D721Med (cell line): ENCODE measurements at places on chromosomes 3 and 15.

GRCh38 chr3:150303768-150304167 lies 104.3 kb upstream of the TSC22D2 start:
- DNase-seq, result no peak

GRCh38 chr3:12479919-12480427 lies 4.3 kb upstream of the TSEN2 start:
- peak; percentile 81 for DNase-seq

GRCh38 chr15:66956672-66957430 lies 108.6 kb upstream of the SMAD3 start:
- DNase-seq, result no peak

DNA sequence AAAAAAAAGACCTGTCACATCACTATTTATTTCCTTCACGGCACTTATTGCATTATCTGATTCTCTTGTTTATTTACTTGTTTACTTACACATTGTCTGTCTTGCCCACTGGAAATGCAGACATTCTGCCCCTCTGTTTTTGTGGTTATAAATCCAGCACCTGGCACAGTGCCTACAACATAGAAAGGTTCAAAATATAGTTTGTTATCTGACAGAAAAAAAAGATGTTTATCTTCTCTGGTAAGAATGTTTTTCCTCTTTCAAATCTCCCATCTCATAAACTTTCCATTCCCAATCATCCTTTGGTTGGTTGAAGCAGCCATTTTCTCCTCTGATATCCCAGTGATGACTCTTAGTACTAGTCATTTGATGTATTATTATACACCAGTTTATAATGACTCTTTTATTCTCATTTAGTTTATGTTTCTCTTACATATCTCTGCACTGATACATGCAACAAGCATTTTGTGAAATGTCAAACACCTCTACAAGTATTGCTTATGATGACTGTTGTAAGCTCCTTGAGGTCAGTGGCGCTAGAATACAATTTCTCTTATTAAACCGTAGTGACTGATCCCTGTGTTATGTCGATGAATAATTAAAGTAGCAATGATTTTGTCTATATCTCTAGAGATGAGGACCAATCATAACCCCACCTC lies 398.4 kb upstream of the TBL1XR1 start:
- no peak for DNase-seq

DNA sequence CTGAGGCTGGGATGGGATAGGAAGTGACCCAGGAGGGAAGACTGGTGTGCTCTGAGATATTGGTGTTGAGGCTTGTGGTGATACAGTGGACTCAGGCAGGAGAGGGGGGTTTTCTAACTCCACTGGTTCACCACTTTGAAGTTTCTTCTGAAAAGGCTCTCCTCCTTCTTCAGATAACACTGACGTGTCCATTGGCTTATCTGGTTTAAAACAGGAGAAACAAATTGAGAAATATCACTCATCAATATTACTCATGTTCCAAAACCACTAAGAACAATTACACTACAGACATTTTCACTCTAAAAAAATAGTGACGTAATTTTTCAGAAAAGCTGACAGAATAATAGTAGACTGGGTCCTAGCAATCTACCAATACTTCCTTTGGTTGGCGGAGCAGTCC lies 23.1 kb downstream of the TP53BP1 start:
- DNase-seq, result no peak

- no peak for DNase-seq
These were observed 13.7 kb downstream of the CTDSPL2 start for GRCh38 chr15:44441095-44441501.

DNA sequence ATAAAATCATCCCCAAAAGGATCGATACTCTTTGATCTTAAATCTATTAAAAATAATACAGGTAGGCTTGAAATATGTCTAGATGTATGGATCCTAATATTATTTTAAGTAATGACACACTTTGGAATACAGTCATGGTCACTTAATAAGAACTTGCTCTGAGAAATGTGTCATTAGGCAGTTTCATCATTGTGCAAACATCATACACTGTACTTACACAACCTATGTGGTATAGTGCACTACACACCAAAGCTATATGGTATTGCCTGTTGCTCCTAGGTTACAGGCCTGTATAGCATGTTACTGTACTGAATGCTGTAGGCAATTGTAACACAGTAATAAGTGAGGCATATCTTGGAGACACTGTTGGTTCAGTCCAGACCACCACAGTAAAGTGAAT lies 307.1 kb downstream of the RAP2B start:
- DNase-seq, result no peak

DNA sequence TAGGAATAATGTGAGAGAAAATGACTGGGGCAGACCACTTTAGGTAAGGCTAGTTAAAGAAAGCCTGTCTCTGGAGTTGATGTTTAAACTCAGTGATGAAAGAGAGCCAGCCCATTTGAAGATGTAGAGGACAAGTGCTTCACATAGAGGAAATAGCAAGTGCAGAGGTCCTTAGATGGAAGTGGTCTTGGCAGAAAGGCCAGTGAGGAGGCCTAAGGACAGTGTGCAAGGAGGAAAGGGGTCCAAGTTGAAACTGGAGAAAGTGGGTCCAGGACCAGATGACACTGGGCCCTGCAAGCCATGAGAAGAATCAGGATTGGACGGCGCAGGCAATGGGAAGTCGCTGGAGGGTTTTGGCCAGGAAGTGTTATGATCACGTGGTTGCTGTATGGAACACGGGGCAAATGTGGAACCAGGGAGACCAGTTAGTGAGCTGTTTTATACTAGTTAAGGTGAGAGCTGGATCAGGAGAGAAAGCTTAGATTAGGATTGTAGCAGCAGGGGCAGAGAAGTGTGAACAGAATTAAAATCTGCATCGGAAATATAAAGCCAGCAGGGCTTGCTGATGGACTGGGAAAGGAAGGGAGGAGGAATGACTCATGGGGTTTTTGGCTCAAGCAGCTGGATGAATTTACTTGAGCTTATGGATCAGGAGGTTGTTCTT lies 48.0 kb upstream of the SCAANT1 start:
- DNase-seq, result no peak

GRCh38 chr3:104909198-104909597 lies 457.5 kb upstream of the ALCAM start:
- no peak for DNase-seq

GRCh38 chr3:171901615-171902312 lies 58.6 kb downstream of the TMEM212 start:
- no peak for DNase-seq

- DNase-seq, result no peak
These were observed 5.2 kb upstream of the SNX4 start for GRCh38 chr3:125525153-125525552.

DNA sequence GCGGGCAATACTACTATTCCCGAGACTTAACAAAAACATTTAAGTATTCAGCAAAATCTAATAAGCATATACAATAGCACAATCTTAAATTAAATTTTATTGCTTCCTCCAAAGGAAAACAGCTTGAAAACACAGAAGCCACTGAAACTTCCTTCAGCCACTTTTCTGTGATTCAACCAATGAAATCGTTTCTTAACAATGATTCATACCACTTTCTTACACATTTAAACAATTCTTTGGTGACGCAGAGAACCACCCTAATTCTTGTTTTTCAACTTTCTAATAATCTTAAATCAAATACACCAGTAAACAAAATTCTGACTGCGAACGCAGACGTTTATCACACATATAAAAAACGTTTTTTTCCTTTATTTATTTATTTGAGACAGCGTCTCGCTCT lies 4.1 kb downstream of the TJP1 start:
- DNase-seq, result no peak

GRCh38 chr3:18249126-18249525 lies 176.0 kb downstream of the SATB1 start:
- DNase-seq, result no peak

- DNase-seq, result no peak
These were observed 75.6 kb downstream of the FBXL22 start for GRCh38 chr15:63672775-63673174.

GRCh38 chr3:126478581-126479310 lies 3.1 kb upstream of the ZXDC start:
- DNase-seq, result no peak

DNA sequence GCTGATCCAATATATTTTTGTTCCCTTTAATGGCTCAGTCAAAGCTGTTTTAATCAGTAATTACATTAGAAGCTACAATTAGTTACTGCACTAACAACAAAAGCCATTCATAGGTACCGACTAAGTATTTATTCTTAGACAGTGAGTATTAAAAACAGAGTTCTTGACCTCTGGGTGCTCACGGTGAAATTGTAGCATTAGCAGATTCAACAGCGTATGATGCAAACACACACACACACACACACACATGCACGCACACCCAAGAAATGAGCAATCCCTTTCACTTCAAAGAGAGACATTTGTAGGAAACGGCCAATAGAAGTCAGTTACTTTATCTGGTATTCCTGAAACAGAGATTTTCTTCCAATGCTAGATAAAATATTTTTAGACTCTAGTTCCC lies 27.0 kb upstream of the MITF start:
- no peak for DNase-seq

GRCh38 chr15:80536716-80537115 lies 132.5 kb downstream of the ARNT2 start:
- no peak for DNase-seq

GRCh38 chr3:184553385-184553784 lies 8.2 kb upstream of the EPHB3 start:
- DNase-seq, result no peak

DNA sequence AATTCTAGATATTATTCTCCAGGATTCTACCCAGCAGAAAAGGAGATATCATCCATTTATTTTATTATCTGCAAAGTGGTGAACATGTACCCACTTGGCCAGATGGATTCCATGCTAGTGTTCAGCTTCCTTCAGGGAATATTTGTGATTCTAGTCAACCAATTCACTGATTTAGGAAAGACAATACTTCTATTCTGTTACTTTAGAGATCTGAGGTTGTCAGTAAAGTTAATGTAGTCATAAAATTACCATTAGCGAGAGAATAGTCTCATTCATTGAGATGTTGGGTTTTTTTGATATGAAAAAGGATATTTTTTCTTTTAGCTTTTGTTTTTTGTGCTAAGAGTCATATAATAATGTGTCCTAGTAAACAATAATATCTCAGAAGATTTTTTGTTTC lies 222.8 kb downstream of the CGGBP1 start:
- DNase-seq, result no peak

DNA sequence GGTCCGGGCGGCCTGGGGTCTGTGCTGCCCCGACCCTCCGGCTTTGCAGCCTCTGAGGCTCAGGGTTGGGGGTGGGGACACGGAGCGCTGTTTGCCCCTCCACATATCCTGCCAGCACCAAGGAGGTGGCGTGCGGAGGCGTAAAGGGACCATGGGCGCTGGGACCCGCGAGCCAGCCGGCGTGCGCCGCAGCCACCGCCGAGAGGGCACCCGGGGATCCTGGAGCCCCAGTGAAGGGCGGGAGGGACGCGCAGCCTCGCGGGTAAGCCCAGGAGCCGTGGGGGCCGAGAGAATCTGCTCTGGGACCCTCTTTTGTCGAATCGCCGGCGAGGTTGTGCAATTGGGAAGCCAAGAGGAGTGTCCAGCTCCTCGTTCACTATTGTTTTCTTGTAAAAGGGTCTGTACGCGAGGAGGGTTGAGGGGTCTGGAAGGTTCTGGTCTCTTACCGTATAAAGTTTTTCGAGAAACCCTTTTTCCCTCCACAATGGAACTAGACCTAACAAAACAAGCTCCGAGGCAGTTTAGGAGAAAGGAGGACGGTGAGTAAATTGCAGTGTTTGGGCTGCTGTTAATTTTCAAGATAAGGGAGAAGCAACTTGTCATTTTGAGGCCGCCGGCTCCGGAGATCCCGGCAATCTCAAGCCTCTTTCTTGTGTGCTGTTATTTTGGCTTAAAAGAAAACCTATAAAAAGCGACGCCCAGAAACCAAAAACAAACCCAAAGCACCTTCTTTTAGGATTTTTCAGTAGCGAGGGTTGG lies 29.9 kb upstream of the ST3GAL6 start:
- DNase-seq, result no peak

DNA sequence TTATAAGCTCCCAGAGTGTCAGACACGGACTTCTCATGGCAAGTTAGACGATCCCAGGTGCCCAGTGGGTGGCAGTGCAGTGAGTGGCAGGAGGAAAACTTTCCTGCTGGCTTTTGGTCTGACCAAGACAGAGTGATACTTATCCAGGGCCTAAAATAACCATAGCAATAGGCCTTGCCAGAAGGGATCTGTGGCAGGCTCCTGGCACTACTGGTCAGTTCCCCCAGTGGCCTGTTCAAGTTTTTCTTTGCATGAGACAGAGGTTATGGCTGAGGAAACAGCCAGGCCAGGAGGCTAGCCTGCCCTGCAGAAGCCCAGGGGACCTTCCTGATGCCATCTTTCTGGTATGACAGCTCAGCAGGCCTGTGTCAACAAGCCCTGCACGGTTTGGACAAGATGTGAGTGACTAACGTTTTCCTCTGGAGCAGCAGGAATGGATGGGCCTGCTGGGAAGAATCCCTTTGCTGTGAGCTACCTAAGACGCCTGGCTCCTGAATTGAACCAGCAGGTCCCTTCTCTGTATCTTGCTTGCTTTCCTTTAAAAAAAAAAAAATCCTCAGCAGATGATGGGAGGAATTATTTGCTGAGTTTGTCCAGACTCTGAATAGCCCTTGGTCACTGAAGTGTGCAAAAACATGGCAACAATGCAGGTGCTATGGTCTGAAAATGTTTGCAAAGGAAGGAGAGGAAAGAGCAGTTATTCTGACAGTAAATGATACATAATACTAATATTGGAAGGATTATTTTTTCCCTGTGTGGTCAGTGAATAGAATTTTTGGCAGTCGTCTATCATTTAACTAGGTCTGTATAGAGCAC lies 18.0 kb downstream of the SCG5 start:
- DNase-seq, result no peak

- no peak for DNase-seq
These were observed 43.5 kb upstream of the ABI3BP start for GRCh38 chr3:101036676-101037075.

DNA sequence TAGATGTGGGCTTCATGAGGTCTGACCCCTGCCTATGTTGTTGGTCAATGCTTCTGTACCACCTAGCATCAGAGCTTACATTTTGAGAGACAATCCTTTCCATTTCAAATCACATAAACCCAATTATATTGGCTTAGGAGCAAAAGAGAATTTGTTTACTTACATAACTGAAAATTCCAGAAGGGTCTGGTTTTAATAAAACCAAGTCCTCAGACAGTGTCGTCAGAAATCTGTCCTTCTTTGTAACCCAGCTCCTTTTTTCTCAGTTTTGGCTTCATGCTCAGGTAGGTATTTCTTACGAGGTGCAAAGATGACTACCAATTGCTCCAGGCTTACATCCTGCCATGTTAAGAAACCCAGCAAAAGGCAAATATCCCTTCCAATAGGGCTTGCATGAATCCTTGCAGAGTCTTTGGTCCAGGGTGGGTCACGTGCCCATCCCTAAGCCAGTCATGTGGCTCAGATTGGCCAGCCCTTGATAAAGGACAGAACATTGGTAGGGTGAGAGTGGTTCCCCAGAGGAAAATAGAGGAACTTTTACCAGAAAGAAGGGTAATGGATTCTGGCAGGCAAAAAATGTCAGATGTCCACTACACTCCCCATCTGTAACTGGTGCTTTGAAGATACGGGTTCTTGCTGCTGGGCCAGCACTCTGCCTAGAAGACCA lies 50.2 kb upstream of the VILL start:
- no peak for DNase-seq

GRCh38 chr3:152331018-152331541 lies 62.4 kb downstream of the MBNL1 start:
- DNase-seq, result no peak
